ENCODE measurements at places on chromosomes 5 and 9. TPM values are rescaled to one million over a fixed set of nuclear protein-coding genes. Genes with fewer than 3 reads are reported as not detected.

ADGRV1 gene
- 12.5 TPM for polyA plus RNA-seq

SUSD1 gene
- polyA plus RNA-seq = 35.6 TPM

CTSV gene
- 32.0 TPM for polyA plus RNA-seq

- DNase-seq = no peak
These were observed 41.3 kb downstream of the GARNL3 start for GRCh38 chr9:127305838-127306226.

DNA sequence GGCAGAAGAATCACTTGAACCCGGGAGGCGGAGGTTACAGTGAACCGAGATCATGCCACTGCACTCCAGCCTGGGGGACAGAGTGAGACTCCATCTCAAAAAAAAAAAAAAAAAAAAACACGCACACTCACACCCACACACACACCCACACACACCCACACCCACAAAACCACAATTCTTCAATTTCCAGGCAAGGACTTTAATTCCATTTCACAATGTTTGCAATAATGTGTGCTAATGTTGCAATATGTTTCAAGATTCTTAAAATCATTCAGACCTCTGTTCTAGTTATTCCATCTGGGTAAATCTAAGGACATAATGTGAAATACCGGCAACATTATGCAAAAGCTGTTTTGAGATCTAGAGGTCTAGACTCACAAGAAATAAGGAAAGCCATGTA, 28.3 kb downstream of the CCDC69 start:
- DNase-seq = no peak

GRCh38 chr5:36666986-36667385, 60.6 kb downstream of the SLC1A3 start:
- no peak for DNase-seq

- DNase-seq = no peak
These were observed 35.2 kb downstream of the LMNB1 start for GRCh38 chr5:126812199-126812570.

DNA sequence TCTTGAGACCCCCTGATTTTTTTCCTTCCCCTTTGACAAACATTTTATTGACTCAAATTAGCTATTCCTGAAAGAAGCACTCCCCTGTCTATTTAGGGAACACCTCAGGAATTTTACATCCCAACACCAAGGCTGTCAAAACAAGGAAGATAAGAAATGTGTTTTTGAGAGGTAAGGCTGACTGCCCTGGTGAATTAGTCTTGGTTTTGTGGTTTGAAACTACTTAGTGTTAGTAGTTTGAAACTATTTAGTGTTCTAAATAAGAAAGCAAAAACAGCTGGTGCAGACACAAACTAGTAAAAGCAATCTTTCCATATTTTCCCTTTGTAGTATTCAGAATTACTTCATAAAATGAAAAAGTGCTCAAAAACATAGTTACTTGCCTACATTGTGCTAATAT, 120.7 kb downstream of the PCSK1 start:
- DNase-seq = no peak

- DNase-seq = no peak
These were observed 23.3 kb upstream of the COL5A1 start for GRCh38 chr9:134618163-134618832.

DNA sequence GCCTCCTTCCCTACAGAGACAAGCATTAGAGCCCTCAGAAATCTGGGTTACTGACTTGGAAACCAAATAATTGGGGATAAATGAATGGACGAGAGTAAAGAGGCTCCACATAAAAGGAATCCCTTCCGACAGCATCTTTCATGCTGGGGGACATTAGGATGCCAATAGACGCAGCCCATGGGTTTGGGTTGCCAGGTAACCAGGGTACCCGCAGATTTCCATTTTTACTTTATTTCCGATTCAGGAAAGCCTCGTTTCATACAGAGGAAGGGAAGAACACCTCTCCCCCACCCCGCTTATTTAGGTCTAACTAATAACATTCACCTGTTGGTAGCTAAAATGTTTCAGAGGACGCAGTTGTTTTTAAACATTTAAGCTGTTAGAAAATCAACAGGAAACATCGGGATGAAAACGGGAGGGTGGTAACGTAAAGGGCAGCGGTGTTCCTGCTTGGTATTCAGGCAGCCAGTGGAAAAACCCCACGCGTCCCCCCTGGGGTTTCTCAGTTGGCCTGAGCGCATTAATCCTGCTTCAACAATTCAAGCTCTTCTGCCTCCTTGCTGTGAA, 179.5 kb downstream of the YTHDC2 start:
- DNase-seq = no peak
